ENCODE measurements at places on chromosomes 5 and 9. TPM values are rescaled to one million over a fixed set of nuclear protein-coding genes. Genes with fewer than 3 reads are reported as not detected.

DNA sequence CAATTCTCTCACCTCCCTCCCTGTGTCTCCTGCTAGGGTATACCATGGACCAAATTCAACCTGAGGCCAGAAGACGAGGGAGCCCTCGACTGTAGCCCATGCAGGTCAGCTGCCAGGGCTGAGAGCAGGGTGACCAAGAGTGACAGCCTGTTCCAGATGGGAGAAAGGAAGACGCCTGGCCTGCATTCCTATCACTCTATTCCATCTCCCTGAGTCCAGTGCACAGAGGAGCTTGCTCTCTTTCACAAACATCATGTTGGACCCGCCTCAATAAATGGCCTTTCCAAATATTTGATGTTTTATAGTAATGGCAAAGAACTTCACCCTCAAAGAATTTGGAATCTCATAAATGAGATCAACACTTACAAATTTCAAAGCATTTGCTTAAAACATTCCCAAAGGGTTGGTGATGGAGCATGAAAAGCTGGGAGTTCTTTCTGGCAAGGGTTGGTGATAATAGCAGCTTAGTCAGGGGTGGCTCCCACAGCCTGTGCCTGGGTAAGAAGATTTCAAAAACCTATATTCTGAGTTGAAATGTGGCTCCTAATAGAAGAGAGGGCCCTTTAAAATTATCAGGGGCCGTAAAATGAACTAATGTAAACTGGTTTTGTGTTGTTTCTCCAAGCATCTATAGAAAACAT, 393.1 kb downstream of the EFNA5 start:
- H3K27ac ChIP-seq = no peak overlapping the region
- DNase-seq = no peak
- no peaks in the 10 kb centered on the region for H3K4me1 ChIP-seq
- H3K4me3 ChIP-seq = no peak overlapping the region
- no peaks in the 10 kb centered on the region for H3K36me3 ChIP-seq

DNA sequence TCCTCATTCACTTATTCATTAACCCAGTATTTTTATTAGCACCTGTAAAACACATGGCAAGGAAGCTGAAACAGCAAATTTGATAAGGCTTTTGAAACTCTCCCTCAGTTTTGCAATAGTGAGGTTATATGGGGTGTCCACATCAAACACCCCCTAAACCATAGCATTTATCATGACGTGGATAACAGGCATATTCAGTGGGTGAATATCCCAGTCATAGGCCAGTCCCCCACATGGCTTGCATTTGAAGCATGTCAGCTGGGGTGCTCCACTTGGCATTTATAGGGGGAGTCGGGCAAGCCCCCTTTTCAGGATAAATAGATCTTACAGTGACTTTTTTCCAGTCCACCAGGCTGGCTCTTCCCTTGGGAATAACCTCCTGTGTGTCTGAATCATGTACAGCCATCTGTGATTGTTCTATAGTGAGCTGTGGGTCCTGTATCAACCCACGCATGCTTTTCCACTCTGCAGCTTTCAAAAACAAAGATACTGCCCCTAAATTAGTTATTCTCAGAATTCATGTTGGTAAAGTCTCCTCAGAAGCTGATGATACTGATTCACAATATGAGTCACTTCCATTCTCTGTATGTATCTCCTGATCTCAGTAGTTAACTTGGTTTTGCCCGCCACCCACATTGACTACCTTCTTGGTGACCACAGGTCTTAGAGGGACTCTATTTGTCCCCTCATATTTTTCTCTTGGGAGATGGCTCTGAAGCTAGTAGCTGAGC, 84.4 kb upstream of the SPIN1 start:
- peak overlapping the region; percentile 63 for H3K4me3 ChIP-seq
- peaks cover 17% of the 10 kb centered on the region for H3K27me3 ChIP-seq

- no peak overlapping the region for H3K4me3 ChIP-seq
- no peaks in the 10 kb centered on the region for H3K4me1 ChIP-seq
- H3K27me3 ChIP-seq = no peaks in the 10 kb centered on the region
These were observed 21.0 kb upstream of the GSN start for GRCh38 chr9:121246821-121247561.

DNA sequence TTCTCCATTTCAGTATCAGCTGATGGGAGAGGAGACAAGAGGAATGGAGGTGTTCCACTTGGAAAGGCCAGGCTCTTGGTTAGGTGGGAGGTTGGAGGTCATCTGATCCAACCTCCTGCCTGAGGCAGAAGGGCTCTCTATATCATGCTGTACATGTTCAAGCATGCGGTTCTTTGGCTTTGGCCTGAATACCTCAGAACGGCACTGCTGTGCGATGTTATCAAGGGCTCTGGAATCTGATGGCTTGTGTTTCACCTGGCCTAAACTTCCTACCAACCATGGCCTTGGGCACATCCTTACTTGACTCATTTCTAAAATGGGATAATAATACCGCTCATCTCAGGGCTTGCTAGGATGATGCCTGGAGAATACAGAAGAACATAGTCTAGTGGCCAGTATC, 90.1 kb upstream of the FAM169A start:
- no peak overlapping the region for H3K4me3 ChIP-seq
- no peaks in the 10 kb centered on the region for H3K36me3 ChIP-seq
- DNase-seq = no peak
- no peaks in the 10 kb centered on the region for H3K4me1 ChIP-seq
- peaks cover 7% of the 10 kb centered on the region for H3K27me3 ChIP-seq

DNA sequence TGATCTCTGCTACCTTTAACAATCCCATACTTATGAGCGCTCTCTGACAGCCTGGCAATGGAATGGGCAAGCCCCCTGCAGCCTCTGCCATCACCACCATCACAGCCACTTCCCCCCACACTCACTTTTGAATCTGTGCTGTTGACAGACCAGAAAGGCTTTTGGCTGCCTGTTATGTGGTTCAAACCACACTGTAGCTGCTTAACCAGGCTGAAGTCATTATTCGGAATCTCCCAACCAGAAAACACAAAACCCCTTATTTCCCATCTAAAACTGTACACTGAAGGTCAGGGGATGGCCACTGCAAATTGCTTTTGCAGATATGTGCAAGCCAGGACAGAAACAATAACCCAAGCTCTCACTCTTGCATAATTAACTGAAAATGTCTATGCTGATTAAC, 35.8 kb downstream of the PTCH1 start:
- no peak overlapping the region for H3K4me3 ChIP-seq
- DNase-seq = no peak
- peaks cover 3% of the 10 kb centered on the region for H3K4me1 ChIP-seq
- H3K36me3 ChIP-seq = no peaks in the 10 kb centered on the region
- H3K27me3 ChIP-seq = peaks cover 5% of the 10 kb centered on the region

DNA sequence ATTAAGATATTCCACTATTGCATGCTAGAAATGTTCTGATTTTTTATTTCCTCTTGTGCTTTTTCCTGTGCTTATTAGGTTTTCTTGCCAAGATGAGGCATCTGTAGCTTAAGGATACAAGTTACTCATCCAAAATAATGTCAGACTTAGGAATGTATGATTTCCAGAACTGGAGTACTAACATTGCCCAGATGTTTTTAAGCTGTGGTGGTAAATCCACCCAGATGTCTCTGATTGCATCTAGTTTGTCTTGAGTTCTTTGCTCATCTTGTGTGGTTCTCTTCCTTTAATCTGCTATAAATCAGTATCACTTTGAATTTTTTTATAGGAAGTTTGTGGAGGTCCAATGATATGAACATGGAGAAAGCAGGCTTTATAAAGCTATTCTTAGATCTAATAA, 337.5 kb upstream of the ZNF608 start:
- H3K4me3 ChIP-seq = no peak overlapping the region
- no peak overlapping the region for H3K27ac ChIP-seq
- H3K27me3 ChIP-seq = no peaks in the 10 kb centered on the region
- no peaks in the 10 kb centered on the region for H3K4me1 ChIP-seq
- DNase-seq = no peak

DNA sequence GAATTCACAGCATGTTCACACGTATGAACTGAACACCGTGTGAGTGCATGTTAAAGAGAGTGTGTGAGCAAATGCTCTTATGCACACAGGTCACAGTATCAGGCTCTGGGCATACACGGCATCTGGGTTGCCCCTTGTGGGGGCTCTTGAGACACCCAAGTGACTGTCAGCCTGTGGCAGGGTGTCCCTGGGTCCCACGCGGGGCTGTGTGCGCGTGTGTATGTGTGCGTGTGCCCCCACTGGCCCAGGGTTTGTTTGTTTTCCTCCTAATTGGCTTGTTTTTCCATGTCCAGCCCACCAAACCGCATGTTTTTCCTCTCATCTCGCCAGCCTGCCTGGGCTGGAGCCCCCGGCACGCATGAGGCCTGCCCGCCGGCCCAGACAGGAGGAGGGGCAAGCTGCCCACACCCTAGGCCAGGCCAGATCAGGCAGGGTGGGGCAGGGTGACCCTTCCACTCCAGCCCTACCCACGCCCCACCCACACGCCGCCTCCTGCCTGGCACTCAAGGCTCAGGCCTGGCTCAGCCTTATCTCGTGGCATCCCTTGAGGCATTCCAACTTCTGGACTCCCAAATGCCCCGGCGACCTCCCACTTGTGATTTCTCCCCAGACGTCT, 28.8 kb downstream of the CNTFR start:
- peaks cover 15% of the 10 kb centered on the region for H3K27me3 ChIP-seq
- H3K4me1 ChIP-seq = no peaks in the 10 kb centered on the region
- H3K36me3 ChIP-seq = no peaks in the 10 kb centered on the region
- DNase-seq = no peak

AQP3 gene
- 167 TPM for total RNA-seq

GRCh38 chr9:136059851-136060670, 35.0 kb downstream of the NACC2 start:
- H3K27ac ChIP-seq = no peak overlapping the region
- no peaks in the 10 kb centered on the region for H3K4me1 ChIP-seq
- no peaks in the 10 kb centered on the region for H3K27me3 ChIP-seq
- DNase-seq = no peak

SLCO6A1 gene
- not detected for total RNA-seq

GRCh38 chr5:90982576-90982975, 400.5 kb downstream of the ARRDC3 start:
- H3K27ac ChIP-seq = no peak overlapping the region
- no peak for DNase-seq
- H3K4me1 ChIP-seq = no peaks in the 10 kb centered on the region
- H3K27me3 ChIP-seq = no peaks in the 10 kb centered on the region
- H3K4me3 ChIP-seq = no peak overlapping the region
- H3K36me3 ChIP-seq = no peaks in the 10 kb centered on the region

GRCh38 chr9:101455656-101456240, 20.2 kb upstream of the ALDOB start:
- H3K36me3 ChIP-seq = no peaks in the 10 kb centered on the region
- DNase-seq = no peak
- H3K27me3 ChIP-seq = peaks cover 10% of the 10 kb centered on the region
- no peak overlapping the region for H3K27ac ChIP-seq
- H3K4me1 ChIP-seq = no peaks in the 10 kb centered on the region

RGS7BP gene
- not detected for total RNA-seq

DNA sequence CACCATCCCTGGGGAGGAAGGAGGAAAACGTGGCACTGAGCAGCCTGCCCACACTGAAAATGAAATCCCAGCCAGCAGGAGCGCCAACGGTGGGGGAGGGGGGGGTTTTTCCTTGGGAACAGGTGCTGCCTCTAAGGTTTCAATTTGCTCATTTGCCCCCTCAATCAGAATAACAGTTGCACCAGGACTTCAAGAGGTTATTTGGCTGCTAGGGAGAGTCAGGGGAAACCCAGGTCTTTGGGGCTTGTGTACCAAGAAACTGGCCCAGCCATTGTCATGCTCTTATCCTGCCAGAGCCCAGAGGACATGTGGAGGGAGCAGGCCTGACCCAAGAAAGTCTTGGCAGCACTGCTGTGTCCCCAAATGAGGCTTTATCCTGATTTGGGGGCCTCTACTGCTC, 66.5 kb downstream of the NDFIP1 start:
- H3K4me1 ChIP-seq = no peaks in the 10 kb centered on the region
- H3K4me3 ChIP-seq = no peak overlapping the region
- no peak for DNase-seq
- H3K27me3 ChIP-seq = no peaks in the 10 kb centered on the region
- H3K36me3 ChIP-seq = no peaks in the 10 kb centered on the region

DNA sequence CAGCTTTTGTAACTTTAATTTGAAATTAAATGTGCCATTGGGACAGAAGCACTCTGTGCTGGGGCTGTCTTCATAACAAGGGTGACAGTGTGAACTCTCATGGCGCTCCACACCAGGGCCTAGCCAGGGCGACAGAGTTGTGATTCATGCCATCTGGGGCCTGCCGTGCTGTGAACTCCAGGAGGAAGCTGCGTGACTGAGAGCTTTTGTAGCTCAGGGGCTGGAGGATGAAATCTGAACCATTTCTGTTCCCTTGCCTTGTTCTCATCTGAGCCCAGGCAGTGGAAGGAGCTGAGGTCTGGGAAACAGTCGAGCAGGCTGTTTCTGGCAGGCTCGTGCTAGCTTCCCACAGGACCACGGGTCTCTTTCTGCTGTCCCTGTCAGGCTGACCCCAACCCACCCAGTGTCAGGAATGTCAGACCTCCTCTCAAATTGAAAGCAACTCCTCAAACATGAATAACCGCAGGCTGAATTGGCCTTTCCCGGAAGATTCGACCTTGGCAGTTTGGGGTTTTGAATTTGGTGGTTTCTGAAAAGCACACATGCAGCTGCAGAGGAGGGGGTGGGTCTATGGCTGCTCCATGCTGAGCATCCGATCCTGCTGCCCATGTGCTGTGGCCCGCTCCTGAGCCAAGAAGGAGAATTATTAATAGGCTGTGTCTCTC, 69.2 kb upstream of the RPS23 start:
- H3K4me3 ChIP-seq = no peak overlapping the region
- no peak for DNase-seq
- H3K4me1 ChIP-seq = peaks cover 15% of the 10 kb centered on the region
- no peak overlapping the region for H3K27ac ChIP-seq
- no peaks in the 10 kb centered on the region for H3K27me3 ChIP-seq

DNA sequence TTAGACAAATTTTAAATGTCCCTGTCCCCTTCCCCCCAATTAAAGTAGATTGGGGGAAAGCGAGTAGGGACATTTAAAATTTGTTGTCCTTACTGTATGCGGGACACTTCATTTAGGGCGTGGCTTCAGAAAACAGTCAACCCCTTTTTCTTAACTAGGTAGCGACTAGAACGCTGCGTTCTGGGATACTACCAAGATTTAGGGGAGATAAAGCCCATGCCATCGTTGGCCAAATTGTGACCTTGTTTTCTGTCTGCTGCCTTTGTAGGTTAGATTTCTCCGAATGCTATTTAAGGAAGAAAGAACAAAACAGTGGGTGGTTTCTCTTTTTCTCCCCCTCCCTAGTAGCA, 1.2 kb downstream of the CKS2 start:
- peaks cover 58% of the 10 kb centered on the region for H3K4me1 ChIP-seq
- DNase-seq = peak; percentile 25
- no peaks in the 10 kb centered on the region for H3K27me3 ChIP-seq
- peak overlapping the region; percentile 95 for H3K4me3 ChIP-seq
- H3K36me3 ChIP-seq = peaks cover 66% of the 10 kb centered on the region
- peak overlapping the region; percentile 98 for H3K27ac ChIP-seq

GRCh38 chr9:101902051-101902450, 163.6 kb upstream of the GRIN3A start:
- H3K36me3 ChIP-seq = no peaks in the 10 kb centered on the region
- no peak overlapping the region for H3K27ac ChIP-seq
- H3K27me3 ChIP-seq = no peaks in the 10 kb centered on the region
